Dorsolateral prefrontal cortex (tissue), 122 donors: ENCODE measurements at places on chromosomes 6 and 20. TPM values are rescaled to one million over a fixed set of nuclear protein-coding genes. Genes with fewer than 3 reads are reported as not detected.

Gene FOXC1
- 7.0 TPM for total RNA-seq

Gene MUCL3
- total RNA-seq, result not detected

Gene KATNA1
- total RNA-seq, result 11.3 TPM

Gene IPCEF1
- total RNA-seq, result 122 TPM

Gene PHACTR1
- total RNA-seq, result 209 TPM

Gene ELOVL4
- 23.3 TPM for total RNA-seq

Gene PTK7
- total RNA-seq, result 17.2 TPM

Gene PSORS1C2
- total RNA-seq, result not detected

GRCh38 chr6:11304946-11305345, 72.5 kb upstream of the NEDD9 start:
- DNase-seq, result no peak

DNA sequence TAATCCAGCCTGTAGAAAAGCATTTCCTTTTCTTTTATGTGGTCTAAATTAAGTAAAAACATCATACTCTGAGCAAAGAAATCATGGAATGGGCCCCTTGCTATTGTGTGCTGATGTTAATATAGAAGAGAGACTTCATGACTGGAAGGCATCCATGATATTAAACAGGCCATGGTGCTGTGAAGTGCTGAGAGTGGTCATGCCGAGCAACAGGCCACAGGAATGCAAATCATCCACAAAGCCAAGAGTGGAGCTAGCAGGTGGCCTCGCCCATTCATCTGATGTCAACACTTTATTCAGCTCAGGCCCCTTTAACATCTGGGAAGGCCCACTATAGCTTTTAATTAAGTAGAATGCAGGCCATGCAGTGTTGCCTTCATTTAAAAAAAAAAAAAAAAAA, 115.2 kb upstream of the HMGCLL1 start:
- DNase-seq, result no peak

DNA sequence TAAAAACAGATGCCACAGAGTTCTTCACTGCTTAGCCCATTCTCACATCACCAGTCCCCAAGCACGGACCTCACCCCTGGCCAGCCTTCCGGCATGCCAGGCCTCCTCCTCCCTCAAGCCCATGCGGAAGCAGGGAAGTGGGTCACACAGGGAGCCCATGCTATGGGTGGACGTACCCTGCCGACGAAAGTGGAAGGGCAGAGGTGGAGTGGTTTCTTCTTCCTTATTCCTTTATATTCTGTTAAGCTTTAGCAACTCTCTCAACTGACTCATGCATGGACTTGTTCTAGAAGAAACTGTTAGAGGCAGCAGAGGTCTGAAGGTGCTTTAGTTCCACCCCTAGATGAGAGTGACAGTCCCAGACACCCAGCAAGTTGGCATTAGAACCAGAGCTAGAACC, 118.6 kb downstream of the LY86 start:
- DNase-seq, result no peak

- DNase-seq, result no peak
Measured at GRCh38 chr20:37762716-37763485, 69.1 kb downstream of the CTNNBL1 start.

- DNase-seq, result no peak
Measured at GRCh38 chr6:63372951-63373533, 53.3 kb upstream of the LGSN start.

- DNase-seq, result no peak
Measured at GRCh38 chr6:130847001-130847910, 20.1 kb downstream of the SMLR1 start.

- DNase-seq, result no peak
Measured at GRCh38 chr20:5569021-5569420, 181.2 kb upstream of the SHLD1 start.

GRCh38 chr6:122339661-122340060, 59.8 kb upstream of the HSF2 start:
- DNase-seq, result no peak

DNA sequence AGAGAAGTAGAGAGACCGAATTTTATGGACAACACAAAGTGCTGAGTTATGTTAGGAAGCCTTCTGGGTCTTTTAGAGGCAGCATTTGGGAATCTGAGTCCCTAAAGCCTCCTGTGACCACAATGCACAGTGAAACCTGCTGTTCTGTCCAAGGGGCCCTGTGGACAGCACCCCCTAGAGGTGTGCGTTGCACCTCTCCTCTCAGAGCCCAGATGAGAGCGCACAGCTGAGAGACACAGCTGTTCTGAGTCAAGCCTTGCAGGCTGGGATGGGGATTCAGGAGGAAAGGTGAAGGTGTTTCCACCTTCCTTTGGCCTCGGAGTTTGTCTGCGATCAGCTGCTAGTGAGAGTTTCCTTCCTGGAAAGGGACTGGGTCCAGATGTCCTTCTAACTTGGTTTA, 13.0 kb downstream of the PCK1 start:
- no peak for DNase-seq

- no peak for DNase-seq
Measured at GRCh38 chr6:3348821-3349220, 90.1 kb downstream of the PSMG4 start.

- peak; percentile 27 for DNase-seq
Measured at GRCh38 chr20:17646209-17646960, 35.7 kb downstream of the RRBP1 start.

- DNase-seq, result peak; percentile 72
Measured at GRCh38 chr6:152642578-152643375, 5.6 kb upstream of the SYNE1 start.

DNA sequence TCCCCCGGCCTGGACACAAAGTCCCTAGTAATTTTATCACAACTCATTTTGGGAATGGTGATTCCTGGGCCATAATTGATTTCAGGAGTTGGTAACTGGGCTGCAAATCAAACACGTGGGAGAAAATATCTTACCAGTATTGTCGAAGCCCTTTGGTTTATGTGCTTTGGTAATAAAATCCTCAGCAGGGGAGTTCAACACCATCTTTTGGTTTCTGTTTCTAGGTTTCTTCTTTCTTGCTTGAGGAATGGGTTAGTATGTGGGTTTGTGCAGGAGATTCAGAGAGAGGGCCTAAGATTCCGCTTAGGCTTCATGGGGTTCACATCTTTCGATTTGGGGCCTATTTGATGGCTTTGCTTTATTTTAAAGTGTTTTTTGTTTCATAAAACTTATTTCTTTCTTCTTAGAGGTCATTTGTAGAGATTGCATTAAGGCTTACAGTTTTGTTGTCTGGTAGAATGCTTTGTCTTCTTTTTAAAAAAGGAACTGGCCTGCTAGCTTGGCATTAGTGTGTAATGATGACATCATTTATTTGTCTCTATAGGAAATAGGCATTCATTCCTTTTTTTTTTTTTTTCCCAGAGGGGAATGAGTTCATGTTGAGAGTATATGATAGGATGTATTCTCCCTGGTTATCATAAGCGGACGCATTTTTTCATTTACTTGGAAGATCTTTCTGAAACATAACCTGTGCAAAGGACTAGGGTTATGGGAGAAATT, 45.8 kb downstream of the CYP24A1 start:
- no peak for DNase-seq

DNA sequence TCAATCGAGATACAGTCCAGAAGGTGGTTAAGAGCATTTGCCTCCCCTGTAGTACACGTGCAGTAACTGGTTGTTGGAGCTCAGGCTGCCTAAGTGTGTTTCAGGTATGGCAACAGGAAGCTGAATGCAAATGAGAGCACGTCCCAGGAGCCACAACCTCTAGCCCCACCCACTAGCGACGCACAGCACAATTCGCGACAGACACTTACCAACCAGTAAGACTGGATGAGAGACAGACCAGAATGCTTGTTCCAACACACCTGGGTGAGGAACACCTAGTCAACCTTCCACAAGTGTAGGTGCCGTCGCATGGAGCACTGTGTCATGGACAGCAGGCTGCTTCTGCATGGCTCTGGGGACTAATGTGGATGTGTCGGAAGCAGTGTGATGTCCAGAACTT, 7.2 kb upstream of the SERPINB1 start:
- no peak for DNase-seq

- no peak for DNase-seq
Measured at GRCh38 chr6:95249175-95249574, 328.2 kb upstream of the MANEA start.

DNA sequence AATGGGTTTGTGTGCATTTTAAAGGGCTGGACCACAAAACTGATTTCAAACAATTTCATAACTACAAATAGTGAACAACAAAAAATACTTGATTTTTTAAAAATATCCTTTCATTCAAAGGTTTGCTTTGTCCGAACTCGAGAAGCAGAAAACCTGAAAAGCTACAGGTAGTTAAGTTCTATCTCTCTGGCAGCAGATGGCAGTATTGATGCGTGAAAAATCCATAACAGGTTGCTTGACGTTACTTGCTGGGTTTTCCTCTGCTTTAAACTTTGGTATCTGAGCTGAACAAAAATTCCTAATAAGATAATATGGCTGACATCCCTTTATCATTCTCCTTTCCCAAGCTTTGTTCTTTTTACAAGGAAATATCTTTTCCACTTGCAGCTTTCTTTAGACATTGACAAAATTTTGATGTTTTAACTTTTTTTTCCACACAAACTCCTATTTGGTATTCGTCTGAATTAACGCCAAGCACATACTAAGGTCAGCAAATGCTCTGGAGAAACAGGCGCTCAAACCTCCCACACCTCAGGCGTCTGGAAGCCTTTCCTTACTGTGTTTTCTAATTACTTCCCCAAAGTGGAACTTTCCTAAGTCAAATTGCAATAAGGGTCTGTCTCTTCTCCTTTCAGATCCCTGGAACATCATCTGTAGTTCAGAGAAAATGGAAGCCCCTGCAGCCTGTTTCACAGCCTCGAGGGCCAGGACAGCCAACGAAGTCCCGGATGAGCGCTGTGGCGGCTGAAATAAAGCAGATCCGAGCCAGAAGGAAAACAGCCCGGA, 50.3 kb upstream of the GFRAL start:
- DNase-seq, result no peak

DNA sequence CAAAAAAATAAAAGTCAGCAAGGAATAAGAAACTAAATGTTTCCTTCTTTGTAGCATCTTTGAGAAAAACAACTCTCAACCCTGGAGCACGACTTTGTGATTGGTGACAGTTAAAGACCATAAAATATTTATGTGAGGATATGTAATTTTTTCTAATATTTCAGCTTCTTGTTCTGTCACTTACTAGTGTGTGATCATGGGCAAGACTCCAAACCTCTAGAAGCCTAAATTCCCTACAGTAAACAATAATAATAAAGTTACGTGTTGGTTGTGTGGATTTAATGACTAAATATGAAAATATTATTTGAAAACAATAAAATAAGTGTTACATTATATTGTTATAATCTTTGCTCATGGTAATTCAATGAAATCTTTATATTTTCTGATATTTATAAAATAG, 735.6 kb upstream of the MARCKS start:
- no peak for DNase-seq

DNA sequence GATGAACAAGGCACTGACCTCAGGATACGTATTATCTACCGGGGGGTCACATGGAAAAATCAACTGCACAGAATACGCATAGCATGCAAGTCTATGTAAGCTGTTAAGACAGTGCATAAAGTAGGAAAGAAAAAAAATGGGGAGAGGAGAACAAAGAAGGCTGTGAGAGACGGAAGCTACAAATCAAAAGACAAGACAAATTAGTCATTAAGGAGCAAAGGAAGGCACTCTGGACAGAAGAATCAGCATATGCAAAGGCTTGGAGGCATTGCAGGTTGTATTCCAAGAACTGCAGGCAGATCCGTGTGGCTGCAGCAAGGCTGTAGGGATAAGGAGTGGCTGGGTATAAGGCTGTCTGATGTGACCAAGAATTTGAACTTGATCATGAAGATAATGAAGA, 89.0 kb downstream of the NRSN1 start:
- no peak for DNase-seq

DNA sequence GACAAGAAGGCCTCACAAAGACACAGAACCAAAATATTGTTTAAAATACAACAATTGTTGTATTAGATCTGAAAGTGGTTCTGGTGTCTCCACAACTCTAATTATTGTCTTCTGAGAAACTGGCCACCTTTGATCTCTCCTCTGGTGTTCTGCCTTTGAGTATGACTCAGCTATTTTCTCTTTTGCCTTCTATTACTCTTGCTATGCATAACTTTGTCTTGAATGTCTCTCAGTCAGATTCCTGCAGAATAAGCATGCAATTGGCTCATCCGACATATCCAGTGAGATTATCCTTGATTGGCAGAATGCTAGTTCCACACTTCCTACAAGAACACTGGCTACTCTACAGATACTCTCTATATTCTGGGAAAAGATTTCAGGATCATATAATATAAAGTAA, 14.3 kb upstream of the EPM2A start:
- DNase-seq, result no peak

DNA sequence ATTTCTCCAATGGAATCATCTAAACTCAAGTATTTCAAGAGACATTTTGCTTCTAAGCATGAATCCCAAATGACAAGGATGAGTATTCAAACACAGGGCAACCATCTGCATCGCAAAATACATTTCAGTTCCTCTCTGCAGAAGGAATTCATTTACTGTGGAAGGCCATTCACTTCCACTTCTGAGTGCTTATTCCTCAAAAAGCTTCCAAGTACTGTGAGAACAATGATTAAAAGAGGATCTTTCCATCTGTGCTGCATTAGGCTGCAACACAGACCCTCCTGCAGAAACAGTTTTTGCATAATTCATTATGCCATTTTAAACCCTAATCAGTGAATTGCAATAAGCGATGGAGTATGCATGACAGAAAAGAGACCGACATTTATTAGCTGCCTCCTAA, 52.5 kb downstream of the ARHGAP18 start:
- no peak for DNase-seq

- no peak for DNase-seq
Measured at GRCh38 chr6:91386204-91386603, 799.3 kb upstream of the MAP3K7 start.

DNA sequence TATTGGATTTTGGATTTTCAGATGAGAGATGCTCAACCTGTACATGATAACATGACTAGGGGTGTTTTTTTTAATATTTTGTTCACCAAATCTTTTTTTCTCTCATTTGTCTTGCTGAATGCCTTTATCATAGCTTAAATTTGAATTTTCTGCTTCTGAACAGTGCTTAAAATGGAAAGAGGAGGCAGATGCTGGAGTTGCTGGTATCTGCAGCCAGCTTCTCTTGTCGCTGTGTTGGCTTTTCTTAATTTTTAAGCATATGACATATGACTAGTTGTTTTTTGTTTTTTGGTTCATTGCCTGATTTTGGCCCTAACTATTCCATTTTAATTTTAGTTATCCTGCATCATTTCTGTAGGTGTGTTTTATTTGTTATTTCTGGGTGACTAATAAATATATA, 196.1 kb downstream of the PLCB1 start:
- DNase-seq, result no peak

- no peak for DNase-seq
Measured at GRCh38 chr6:122620902-122621301, 10.7 kb downstream of the PKIB start.

GRCh38 chr6:43426928-43427405, 374 bp upstream of the ABCC10 start:
- no peak for DNase-seq
